Right ventricle myocardium inferior (tissue), 1 donor: ENCODE measurements at places on chromosomes 2 and 18. TPM values are rescaled to one million over a fixed set of nuclear protein-coding genes. Genes with fewer than 3 reads are reported as not detected.

DNA sequence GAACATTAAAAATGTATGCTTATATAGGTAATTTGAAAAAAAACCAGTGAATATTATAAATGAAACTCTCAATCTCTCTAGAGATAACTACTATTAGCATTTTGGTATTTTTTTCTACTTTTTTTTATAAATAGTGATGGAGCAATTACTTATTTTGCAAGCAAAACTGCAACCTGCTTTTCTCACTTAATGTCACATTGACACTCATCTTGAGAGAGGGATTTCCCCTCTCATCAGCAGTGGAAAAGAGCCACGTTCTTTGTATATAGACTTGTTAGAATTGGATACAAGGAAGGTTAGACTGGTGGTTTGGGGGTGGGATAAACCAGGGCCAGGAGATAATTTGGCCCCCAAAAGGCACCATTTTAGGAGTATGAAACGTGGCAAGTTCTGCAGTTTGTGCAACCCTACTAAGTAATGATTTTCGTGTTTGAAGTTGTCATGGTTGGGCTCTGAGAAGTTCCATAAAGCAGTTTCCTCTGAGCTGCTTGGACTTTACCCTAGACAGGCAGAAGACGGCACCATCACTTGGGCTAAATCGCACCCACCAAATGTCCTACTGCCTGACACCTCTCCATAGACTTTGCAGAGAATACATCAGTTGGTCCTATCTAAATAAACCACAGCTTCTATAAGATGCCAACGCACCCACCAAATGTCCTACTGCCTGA, 194.0 kb downstream of the ACTR3 start:
- no peak for DNase-seq

- DNase-seq = no peak
These were observed 332.4 kb downstream of the IRS1 start for GRCh38 chr2:226467221-226467620.

- DNase-seq = no peak
These were observed 368.2 kb downstream of the EPHA4 start for GRCh38 chr2:221203856-221204255.

DNA sequence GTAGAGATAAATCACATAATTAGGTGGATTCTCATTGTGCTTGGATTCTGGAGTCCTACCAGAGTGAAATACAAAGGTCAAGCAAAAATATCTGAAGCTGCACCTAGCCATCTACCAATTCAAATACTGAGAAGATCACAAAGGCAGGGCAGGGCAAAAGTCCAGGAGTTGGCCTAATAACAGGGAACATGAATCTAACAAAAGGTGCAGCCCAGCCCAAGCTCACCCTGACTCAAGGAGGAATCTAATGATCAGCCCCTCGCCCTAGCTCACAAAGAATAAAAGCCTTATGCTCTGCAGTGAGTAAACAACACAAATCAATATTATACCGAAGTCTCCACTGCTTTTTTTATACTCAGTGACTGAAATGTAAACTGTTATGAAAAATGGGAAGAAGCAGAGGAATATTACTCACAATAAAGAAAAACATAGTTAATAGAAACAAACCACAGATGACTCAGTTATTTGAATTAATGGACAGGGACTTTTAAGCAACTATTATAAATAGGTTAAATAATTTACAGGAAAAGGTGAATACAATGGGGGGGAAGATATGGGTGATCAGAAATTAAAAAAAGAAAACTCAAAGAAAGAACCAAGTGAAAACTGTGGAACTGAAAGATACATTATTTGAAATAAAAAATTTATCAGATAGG, 49.5 kb downstream of the ANTXR1 start:
- no peak for DNase-seq

DNA sequence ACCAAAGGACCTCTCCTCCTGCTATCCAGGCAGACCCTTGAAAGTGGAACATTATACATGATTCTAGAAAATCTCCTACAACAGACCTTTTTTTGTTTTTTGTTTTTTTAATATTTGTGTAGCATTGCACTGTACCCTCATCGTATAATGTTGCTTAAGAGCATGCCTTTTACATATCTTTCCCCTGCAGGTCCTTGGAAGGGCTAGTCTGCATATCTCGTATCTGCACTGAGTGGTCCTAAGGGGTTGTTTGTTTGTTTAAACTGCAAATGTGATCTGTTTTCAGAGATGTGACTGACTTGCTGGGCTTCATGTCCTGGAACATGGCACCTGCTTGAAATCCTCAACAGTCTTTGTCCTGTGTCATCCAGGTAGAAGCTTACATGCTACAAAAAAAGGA, 204.1 kb downstream of the FAM210A start:
- DNase-seq = no peak

- DNase-seq = no peak
These were observed 82.0 kb upstream of the IL1R2 start for GRCh38 chr2:101909760-101910159.

DNA sequence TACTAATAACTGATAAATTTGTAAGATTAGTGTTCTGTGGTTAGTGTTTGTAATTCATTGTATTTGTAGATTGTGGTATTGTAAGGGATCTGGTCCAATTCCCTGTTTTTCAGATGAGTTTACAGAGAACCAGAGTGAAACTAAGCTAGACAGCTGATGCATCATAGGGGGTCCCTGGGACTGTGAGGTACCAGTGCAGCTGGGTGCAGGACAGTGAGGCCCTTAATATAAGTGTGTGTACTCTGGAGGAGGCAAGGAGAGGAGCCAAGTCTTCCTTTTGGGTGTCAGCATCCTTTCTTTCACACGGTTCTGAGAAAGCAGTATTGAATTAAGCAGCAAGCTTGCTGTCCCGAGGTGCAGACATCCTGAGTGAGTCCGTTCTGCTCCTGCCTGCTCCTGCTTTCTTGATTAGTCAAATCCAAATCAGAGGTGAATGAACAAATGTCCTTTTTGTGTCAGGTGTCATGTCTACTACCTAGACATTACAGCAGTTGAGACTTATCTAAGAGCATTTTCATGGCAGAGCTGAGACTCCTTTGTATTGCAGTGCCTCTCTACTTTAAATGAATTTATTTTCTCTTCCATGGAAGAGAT, 194.9 kb downstream of the MCFD2 start:
- DNase-seq = no peak

DNA sequence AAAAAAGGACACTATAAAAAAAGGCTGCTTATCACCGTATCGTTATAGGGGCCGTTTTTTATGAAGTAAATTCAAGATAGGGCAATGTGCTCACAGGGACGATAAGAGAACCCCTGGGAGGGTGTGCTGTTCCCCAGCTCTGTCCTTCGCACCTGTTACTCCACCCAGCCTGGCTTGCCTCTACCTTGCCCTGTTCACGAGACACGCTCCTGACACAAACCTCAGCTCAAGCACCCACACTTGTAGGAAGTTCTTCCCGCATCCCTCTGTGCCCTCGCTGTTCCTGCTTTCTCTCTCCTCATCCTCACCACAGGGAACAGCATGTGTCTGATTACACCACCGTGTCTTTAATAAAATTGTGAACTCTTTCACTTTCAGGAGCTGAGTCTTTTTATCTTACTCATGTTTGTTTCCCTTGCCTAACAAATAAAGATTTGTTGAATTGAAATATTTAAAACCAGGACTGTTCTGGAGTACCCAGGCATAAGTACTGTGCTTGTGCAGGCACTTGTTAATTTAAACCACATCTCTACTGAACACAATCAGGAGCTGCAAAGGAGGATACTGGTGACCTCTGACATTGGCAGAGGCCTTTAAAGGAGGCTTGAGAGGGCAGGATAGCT, 26.0 kb upstream of the KIDINS220 start:
- DNase-seq = no peak

DNA sequence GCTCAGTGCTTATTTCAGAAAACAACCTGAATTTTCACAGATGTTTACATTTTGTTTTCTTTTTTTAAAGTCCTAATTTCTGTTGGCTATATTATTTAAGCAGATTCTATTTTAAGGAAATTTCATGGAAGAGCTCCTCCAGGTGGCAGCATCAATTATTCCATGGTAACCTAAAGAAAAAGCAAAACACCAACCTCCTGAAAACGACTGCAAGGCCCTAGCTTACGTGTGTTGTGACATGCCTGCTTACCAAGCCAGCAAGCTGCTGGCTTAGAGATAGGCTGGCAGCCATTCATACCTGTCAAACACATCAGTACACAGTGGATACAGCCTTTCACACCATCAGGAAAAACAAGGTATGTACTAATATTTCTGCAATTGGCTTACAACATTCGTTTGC, 64.9 kb downstream of the LPIN2 start:
- DNase-seq = no peak

DNA sequence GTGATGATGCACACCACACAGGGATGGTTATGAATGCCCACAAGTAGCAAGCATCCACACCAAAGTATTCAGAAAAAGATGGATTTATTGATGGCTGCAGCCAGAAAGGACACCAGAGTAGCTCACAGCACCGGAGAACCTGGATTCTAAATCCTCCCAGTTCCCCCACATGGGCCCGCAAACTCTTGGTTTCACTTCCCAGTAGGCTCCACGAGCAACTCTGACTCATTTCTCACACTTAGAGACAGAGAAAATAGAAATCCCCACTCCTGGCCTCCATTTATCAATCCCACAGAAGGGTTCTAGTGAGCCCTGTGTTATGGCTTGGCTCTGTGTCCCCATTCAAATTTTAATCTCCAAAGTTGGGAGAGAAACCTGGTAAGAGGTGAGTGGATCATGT, 426.7 kb upstream of the MYT1L start:
- no peak for DNase-seq

DNA sequence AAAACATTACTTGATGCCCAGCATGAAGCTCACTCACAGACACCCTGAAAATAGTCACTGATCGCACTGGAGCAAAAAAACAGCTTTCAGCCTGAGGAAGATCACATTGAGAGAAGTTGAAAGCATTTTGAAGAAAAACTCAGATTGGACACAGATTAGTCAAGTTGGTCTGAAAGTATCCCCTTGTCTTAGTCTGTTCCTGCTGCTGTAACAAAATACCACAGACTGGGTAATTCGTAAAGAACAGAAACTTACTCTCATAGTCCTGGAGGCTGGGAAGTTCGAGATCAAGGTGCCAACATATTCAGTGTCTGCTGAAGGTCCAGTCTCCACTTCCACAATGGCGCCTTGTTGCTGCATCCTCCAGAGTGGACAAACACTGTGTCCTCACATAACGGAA, 14.2 kb upstream of the NDUFV2 start:
- DNase-seq = no peak

DNA sequence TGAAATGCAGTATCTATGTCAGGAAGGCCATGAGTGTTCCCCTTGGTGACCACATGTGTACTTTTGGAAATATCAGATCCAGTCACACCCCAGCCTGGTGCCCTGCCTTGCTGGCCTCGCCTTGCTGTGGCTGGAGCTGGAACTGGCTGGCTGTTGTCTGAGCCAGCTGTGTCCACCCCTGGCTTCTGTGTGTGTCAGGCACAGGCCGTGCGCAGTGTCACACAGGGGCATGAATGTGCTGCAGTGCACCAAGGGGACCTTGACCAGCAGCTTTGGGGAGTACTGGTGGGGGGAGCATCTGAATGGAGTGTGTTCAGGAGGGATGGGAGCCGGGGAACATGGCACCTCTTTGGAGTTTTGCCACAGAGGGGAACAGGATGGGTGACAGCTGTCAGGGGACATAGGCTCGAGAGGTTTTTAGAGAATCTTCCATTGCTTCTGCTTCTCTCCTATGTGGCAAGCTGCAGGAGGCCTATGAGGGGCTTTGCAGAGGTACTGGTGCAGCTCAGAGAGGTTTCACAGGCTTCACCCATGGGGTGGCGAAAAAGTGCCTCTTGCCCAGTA, 44.7 kb upstream of the FAHD2A start:
- no peak for DNase-seq

DNA sequence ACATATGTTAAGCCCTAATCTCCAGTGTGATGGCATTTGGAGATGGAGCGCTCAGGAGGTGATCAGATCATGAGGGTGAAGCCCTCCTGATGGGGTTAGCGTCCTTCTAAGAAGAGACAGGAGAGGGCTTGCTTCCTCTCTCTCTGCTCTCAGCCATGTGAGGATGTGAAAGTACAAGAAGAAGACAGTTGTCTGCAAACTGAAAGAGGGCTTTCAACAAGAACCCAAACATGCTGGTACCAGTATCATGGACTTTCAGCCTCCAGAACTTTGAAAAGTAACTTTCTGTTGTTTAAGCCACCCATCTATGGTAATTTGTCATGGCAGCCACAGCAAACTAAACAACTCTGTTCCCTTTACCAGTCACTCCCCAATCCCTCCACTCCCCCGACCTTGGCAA, 47.4 kb downstream of the CACNB4 start:
- no peak for DNase-seq

DNA sequence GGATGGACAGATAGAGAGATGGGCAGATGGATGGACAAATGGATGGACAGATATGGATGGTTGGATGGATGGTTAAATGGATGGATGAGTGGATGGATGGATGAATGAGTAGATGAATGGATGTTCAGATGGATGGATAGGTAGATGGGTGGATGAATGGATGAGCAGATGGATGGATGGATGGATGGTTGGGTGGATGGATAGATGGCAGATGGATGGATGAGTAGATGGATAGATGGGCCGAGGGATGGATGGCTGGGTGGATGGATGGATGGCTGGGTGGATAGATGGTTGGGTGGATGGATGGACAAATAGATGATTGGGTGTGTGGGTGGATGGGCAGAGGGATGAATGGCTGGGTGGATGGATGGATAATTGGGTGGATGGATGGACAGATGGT, 98.9 kb upstream of the OTOS start:
- no peak for DNase-seq

GRCh38 chr2:128584296-128584890, 265.7 kb upstream of the HS6ST1 start:
- DNase-seq = no peak

GRCh38 chr2:233217892-233218377, 33.5 kb upstream of the ATG16L1 start:
- DNase-seq = no peak

DNA sequence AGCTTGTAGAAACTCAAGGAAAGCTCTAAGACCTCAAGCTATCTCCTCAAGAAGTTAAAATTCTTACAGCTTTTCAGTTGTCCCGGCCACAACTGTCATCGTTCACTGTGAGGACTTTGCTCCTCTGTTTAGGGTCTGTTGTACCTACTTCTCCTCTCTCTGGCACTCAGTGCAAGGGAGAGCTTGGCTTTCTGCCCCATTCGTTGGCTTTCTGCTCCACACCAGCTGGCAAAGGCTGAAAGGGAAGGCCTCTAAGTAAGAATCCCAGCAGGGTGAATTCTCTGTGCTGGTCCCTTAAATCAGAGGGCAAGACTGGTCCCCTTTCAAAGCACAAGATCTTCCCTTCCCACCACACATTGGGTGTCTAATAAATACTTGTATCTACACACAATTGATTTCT, 17.3 kb downstream of the ZBTB7C start:
- DNase-seq = no peak

- no peak for DNase-seq
These were observed 134.9 kb downstream of the LTBP1 start for GRCh38 chr2:33081691-33082090.

Gene ALLC
- not detected for total RNA-seq

Gene C1QL2
- total RNA-seq = not detected

Gene SLC40A1
- 51.0 TPM for total RNA-seq

Gene RND3
- total RNA-seq = 22.1 TPM

Gene C2orf72
- total RNA-seq = 0.16 TPM

Gene PID1
- 8.4 TPM for total RNA-seq

Gene ZNF804A
- total RNA-seq = 0.05 TPM

Gene SERPINB13
- not detected for total RNA-seq

Gene LAMA1
- total RNA-seq = not detected
